ENCODE measurements at places on chromosomes 3 and 15.

- DNase-seq: no peak
These were observed 209.3 kb upstream of the PPP2R3A start for GRCh38 chr3:135756106-135756668.

GRCh38 chr3:43389388-43390254 lies 103.3 kb downstream of the SNRK start:
- DNase-seq: no peak

DNA sequence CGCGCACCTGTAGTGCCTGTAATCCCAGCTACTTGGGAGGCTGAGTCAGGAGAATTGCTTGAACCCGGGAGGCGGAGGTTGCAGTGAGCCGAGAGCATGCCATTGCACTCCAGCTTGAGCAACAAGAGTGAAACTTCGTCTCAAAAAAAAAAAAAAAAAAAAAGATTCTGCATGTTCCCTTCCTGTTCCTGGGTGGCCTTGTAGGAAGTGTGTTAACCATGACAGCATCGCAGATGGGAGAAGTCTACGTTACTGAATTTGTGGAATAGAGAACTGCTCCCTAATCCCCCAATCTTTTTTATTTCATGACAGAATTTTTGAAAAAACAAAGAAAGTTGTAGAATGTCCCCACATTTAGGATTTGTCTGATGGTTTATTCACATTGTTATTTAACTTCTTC lies 45.4 kb downstream of the FOXL2 start:
- no peak for DNase-seq

DNA sequence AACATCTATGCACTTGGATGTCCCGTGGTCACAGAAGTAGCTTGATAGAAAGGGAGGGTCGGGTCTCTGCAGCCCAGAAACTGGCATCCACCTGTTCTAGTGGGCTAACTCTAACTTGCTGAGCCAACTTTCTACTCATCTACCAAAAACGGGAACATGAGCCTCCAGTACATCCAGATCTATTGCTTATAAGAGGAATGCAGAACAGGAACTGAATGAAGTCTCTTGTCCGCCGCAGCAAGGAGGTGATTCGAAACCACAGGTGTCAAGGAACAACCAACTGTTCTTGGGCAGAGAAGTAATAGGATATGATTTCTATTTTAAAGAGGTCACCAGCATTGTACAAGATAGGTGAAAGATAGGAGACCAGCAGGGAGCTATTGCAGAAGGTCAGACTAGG lies 17.9 kb downstream of the TERC start:
- DNase-seq: no peak

DNA sequence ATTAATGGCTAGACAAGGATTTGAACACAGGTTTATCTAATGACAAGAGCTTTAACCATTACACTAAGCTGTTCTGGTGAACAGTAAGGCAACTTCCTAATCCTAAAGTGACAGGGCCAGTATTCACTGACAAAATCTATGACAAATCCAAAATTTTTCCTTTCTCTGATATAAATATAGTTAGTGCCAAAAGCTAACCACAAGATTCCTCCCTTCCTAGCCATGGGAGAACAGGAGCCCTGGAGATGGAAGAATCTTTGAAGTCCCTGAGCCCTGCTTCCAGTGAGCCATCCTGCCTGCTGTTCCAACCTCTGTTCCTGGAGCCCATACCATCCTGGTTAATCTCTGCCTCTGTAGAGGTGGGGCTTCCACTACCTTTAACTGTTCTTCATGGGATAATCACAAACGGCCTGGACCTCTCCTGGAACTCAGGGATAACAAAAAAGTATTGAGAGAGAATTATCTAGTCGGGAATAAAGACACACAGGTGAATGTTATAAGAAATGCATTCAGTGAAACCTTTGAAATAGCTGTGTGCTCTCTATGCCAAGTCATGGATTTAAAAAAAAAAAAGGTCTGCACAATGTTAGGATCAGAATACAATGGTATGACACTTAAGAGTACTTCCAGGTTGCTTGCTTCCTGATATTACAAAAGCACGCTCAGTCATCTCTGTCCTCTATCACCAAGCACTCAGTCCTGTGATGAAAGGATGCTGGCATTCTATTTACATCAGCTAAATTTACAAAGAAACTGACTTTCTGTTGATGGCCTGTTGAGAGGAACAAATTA lies 235.8 kb downstream of the SUCLG2 start:
- DNase-seq: no peak

DNA sequence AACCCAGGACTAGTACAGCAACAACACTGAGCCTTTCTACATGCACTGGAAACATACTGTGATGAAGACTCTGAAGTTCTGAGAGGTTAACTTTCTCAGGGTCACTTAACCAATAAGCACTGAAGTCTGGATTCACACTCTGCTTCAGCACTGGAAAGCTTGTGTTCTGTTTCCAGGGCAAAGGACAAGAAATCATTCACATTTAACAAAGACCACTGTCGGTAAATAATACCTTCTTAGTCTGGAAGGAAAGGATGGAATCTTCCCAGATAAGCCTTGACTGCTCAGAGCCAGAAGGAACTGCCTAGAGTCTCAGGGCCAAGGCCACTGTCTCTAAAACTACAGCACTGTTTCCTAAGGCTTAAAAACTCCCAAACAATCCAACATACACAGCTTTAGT lies 4.3 kb upstream of the GLYCTK start:
- DNase-seq: no peak

GRCh38 chr3:81931265-81932251 lies 170.1 kb upstream of the GBE1 start:
- DNase-seq: no peak

DNA sequence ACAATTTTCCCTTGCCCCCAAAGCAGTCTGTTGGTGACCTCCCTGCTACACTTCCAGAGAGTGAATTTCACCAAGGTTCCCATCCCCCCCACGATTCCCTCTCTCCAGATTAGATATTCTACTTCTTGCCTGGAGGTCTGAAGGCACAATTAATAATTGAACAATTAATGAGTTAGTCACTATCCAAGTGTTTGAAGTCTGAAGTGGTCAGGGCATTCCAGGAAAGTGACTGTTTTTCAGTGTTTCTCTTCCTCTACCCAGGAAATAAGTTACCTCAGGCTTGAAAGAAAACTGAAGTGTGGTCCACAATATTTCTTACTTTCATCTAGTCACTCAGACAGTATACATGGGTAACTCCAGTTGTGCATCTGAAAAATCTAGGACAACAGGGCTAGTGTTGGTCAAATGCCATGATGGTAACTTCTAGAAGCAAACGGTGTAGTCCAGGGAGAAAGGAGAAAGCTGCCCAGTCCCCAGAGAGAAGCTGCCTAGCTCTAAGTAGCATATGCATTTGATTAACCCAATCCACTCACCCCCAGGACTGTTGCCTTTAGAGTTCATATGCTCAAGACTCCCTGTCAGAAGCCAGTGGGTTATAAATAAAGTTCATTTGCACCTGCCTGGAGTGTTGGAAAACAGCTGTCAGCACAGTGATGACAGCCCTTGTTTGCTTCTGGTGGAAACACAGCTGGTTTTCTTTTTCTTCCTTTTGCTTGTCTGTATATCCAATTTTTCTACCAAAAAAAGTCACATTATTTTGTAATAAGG lies 2.3 kb upstream of the TM4SF4 start:
- DNase-seq: no peak

- no peak for DNase-seq
These were observed 28.8 kb upstream of the RFX7 start for GRCh38 chr15:56272454-56272853.

DNA sequence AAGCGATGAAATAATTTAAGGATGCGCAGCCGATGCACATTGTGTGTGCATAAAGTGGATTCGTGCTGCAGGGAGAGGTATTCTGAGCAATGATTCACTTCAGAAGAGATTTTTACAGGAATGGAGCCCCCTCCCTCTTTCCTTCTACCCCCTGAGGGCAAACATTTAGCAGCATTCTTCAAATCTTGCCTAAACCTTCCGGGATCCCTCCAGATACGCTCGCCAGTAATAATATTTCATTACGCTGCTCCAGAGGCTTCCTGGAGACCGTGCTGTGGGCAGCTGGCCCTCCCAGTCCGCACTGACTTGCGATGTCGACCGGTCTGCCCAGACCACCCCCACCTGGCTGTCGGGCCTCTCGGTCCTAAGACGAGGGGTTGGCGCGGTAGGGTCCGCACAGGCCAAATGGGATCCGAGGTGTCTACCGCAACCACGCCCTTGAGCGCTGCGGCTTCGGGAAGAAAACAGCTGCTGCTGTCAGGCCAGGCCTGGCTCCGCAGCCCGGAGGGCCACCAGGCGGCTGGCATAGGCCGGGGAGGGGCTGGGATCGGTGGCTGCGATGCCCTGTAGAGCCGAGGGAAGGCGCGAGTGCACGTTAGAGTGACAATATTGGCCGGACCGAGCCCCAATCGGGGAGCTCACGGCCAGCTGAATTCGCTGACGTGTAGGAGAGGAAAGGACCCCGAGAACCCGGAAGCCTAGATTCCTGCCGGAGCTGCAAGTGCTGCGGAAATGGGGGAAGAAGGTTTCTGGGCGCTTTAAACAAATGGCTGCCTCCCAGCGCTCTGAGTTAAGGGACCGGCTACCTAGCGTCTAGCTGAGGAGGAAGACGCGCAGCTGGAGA lies 14.3 kb downstream of the ZIC4 start:
- no peak for DNase-seq

- DNase-seq: no peak
These were observed 20.0 kb upstream of the PRR23E start for GRCh38 chr3:127172781-127173515.

DNA sequence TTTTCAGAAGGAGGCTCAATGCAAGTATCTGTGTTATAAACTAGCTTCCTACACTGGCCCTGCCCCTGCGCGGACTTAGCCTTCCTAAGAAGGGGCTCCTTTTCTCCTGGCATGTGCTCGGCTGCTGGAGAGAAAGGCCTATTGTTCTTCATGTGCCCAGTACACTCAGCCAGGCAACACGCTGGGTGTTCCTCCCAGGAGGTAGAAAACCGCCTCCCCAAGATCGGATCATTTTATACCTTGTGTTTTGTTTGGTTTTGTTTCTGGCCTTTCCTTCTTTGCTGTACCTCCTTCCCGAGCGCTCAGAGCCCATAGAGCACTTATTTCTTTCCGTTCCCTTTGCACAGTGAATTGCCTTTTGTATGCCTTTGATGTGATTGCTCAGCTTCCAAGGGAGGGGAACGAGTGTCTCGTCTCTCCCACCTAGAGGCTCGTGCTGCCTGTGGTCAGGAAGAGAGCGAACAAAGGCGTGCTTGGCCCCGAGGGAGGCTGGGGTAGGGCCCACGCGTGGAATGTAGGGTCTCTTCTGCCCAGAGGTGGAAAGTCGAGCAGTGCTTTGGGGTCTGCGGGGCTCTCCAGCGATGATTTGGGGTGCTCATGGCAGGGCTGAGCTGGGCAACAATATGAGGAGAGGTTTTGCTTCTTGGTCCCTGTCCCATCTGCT lies 30.0 kb downstream of the CCNL1 start:
- DNase-seq: no peak

GRCh38 chr3:123610331-123610730 lies 25.5 kb upstream of the HACD2 start:
- no peak for DNase-seq

- DNase-seq: no peak
These were observed 493.3 kb upstream of the NAALADL2 start for GRCh38 chr3:174365796-174366195.

DNA sequence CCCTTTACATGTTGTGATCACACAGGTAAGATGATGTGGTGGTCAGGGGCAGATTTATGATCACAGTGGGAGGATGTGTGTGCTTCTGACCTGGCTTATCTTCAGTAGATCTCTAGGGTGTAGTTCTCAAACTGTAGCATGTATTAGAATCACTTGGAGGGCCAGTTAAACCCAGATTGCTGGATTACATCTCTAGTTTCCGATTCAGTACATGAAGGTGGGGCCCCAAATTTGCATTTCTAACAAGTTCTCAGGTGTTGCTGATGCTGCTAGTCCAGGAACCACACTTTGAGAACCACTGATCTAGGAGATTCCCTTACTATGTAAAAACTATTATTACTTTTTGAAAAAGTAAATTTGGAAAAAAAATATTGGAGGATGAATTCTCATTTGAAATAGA lies 199.3 kb upstream of the GOLIM4 start:
- DNase-seq: no peak

DNA sequence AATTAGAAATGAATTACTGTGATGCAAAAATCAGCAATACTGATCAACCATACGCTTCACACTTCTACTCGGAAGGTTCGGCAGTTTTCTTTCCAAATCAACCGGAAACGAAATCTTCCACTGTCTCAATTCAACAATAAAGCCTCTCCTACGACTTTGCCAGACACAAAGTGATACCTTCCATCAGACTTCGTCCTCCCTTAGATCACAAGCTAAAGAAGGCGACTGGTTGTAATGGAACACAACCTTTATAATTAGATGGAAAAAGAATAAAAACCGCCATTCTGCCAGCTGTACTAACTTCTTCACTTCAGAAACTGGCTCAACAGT lies 618 bp downstream of the PARL start:
- DNase-seq: no peak

- DNase-seq: no peak
These were observed 77.0 kb downstream of the MAGI1 start for GRCh38 chr3:65961733-65962132.

GRCh38 chr3:99126316-99126715 lies 224.8 kb upstream of the DCBLD2 start:
- DNase-seq: no peak

GRCh38 chr15:29044503-29044901 lies 158.7 kb downstream of the APBA2 start:
- DNase-seq: no peak

GRCh38 chr3:29183346-29184087 lies 97.4 kb upstream of the RBMS3 start:
- no peak for DNase-seq

- no peak for DNase-seq
These were observed 10.5 kb downstream of the ABCF3 start for GRCh38 chr3:184196536-184196935.

DNA sequence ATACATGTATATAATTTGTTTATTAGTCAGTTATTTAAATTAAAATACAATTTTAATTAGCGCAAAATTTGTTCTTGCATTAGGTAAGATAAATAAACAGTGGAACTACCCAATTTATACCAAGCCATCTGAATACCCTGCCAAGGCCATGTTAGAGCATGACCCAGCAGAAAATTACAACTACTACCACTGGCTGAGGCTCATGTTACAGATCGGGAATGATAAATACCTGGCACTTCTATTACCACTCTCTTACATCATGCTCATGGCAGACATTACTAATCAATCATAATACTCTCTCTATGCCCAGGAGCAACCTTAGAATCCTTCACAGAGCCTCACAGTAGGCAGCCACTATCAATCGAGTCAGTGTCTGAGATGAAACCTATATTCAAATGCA lies 21.2 kb upstream of the LMOD3 start:
- no peak for DNase-seq

DNA sequence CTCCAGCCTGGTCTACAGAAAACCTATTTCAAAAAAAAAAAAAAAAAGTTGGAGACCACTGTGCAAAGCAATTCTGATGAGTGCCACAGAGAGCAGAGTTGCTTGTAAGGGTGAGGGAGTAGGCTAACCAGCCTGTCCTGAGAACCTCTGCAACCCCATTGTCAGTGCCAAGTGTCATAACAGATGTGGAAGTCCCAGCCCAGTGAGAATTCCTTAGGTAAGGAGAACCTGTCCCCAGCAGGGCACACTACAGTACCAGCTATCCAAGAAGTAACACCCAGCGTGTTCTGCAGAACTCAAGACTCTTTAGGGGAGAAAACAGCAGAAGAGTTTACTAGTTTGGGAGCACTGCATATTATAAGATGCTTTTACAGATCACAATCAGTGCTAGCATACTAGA lies 156.3 kb downstream of the LIPC start:
- no peak for DNase-seq

Data from GM12864 (cell line).